H54 (cell line): ENCODE measurements at places on chromosomes 3 and 15.

GRCh38 chr3:27094721-27095120, 274.5 kb downstream of the NEK10 start:
- no peak for DNase-seq

DNA sequence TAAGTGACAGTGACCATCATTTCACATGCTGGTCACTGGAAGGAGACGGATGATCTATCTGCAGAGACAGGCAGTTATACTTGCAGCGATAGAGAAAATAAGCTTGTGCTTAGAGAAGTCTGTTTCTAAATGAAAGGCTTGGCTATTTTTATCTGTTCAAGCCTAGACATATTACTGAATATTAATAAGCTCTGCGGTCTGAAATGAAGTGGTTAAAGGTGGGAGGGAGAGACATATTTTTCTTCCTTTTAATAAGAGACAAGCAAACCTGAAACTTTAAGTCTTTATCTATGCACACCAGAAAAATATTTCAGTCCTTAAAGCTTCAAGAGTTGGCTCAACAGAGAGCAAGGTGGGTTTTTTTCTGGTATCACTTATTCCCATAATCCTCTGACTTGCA, 99.0 kb downstream of the CD200R1L start:
- DNase-seq: no peak

DNA sequence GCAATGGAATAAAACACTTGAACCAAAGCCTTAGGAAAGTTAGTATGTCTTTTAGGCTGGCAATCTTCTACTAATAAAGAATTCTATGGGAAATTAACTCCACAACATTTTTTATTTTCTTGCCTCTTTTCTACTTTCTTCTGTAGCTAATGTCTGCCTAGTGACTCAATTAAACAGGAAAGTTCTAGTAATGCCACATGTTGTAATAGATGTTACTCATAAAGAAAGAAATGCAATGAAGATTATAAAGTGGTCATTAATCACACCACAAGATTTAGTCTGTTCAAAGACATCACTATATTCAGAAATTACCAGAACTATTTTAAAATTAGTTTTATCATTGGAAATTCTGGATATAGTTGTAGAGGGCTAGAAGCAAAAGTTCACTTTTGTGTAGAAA, 329.7 kb downstream of the SI start:
- DNase-seq: no peak

GRCh38 chr3:149479621-149480325, 5.3 kb downstream of the TM4SF4 start:
- DNase-seq: no peak
